ENCODE measurements at places on chromosomes 5 and 9. TPM values are rescaled to one million over a fixed set of nuclear protein-coding genes. Genes with fewer than 3 reads are reported as not detected.
A peak's percentile ranks its signal among the peaks of the same experiment; 100 is the strongest.

- DNase-seq: no peak
Observed at GRCh38 chr9:134383148-134383547, 56.9 kb downstream of the RXRA start.

DNA sequence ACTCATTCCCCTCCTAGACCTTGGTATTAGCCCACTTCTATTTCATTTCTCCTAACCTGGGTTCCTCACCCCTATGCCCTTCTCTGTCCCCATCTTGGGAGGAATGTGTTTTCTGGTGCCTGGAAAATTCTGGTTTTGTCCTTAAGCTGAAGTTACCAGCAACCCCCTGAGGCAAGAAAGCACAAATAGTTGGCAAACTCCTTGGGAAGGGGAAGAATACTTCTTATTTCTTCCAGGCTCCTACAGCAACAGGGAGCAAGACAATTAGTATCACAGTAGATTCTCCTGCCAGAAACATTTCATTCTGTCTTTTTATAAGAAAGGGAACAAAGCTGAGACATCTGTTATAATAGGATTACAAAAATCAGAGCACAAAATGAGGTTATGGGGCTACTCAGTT lies 142.5 kb downstream of the SNCAIP start:
- no peak for DNase-seq

FSTL4 gene
- total RNA-seq: 0.22 TPM

SLC34A3 gene
- not detected for total RNA-seq

COL23A1 gene
- 11.7 TPM for total RNA-seq

GRCh38 chr9:34992376-34992951 lies 2.9 kb downstream of the DNAJB5 start:
- no peak for DNase-seq

DNA sequence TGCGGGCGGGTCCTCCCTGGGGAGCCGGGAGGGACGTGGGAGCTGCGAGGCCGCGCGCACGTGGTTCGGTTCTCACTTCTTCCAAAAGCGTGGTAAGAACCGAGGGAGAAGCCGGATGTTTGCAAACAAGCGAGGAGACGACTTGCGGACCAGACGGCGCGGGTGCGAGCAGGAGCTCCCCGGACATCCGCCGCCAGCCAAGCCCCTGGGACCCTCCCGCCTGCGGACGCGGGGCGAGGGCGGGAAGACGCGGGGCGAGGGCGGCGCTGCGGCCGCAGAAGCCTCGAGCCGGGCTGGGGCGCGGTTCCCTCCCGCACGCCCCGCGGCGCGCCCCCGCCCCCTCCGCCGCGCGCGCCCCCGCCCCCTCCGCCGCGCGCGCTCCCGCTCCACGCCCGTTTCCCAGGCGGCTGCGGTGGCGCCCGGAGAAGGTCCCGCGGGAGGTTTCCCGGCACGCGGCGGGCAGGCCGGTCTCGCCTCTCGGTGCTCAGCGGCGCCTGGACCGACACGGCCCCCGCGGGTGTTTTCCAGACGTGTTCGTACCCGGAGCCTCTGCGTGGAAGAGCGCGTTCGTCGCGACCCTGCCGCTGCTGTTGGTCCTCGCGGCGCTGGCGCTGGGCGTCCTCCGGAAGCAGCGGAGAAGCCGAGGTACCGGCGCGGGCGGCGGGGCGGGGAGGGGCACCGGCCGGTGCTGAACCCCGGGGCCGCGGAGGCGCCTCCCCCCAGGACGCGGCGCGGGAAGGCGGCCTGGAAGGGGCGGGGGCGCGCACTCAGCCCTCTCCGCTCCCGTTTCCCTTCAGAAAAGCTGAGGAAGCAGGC lies 12.8 kb downstream of the BTNL9 start:
- DNase-seq: no peak

GRCh38 chr9:114097613-114098020 lies 1.5 kb downstream of the KIF12 start:
- DNase-seq: no peak

- DNase-seq: no peak
Observed at GRCh38 chr5:31471916-31472315, 60.0 kb downstream of the DROSHA start.

SPAAR gene
- 9.6 TPM for total RNA-seq

- DNase-seq: no peak
Observed at GRCh38 chr5:64773533-64773932, 4.8 kb downstream of the CWC27 start.

DNA sequence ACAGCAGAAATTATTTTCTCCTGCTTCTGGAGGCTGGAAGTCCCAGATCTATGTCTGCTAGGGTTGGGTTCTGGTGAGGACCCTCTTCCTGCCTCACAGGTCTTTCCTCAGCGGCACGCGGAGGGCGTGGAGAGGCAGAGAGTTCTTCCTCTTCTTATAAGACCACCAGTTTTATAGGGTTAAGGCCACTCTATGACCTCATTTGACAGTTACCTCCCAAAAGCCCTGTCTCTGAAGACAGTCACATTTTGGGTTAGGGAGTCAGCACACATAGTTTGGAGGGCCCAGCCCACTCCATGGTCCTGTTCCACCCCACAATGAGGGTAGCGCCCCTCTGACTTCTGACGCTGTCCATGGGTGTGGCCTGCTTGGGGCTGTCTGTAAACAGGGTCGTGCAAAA lies 46.7 kb downstream of the TRIP13 start:
- DNase-seq: no peak

GRCh38 chr5:113038714-113039113 lies 62.1 kb downstream of the DCP2 start:
- DNase-seq: no peak

DNA sequence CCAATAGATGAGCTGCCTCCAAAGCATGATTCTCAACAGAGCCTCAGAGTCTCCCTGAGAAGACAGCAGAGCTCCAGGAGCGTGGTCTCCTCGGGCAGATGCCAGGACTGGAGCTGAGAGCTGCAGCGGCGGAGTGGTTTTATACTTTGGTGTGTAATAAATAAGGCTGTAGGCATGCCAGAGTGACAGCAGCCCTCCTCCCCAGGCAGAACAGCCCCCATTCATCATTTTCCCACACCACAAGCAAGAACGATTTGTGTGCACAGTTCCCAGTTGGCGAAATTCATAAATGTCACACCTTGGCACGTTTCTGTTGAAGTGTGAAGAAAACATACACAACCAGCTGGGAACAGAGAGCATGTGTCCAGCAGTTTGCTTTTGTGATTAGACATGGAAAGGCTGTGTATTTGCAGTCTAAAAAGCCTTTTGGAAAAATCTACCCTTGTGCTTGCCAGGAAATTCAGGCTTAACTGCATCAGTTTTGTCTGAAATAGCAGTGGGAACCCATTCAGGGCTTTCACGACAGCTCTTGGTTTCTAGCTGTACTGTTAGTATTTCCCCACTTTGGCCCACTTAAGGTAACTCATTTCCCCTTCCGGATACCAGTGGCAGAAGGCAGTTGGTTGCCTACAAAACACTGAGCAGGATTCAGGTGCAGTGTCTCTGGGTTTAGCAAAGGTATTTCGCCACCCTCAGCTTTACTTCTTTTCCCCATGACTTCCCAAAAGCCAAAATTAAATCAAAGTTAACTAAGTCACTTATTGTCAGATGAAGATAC lies at the start of gene C1QTNF3:
TSS of gene C1QTNF3 (minus strand) at position 115 of the 778 bp plus-strand sequence. CDS start at position 27, 88 bp downstream.
- no peak for DNase-seq

GRCh38 chr9:18480662-18481093 lies 6.7 kb downstream of the ADAMTSL1 start:
- DNase-seq: no peak

- no peak for DNase-seq
Observed at GRCh38 chr9:90301277-90301653, 341.4 kb downstream of the DIRAS2 start.

- DNase-seq: no peak
Observed at GRCh38 chr5:123665822-123666371, 153.9 kb downstream of the CSNK1G3 start.

DNA sequence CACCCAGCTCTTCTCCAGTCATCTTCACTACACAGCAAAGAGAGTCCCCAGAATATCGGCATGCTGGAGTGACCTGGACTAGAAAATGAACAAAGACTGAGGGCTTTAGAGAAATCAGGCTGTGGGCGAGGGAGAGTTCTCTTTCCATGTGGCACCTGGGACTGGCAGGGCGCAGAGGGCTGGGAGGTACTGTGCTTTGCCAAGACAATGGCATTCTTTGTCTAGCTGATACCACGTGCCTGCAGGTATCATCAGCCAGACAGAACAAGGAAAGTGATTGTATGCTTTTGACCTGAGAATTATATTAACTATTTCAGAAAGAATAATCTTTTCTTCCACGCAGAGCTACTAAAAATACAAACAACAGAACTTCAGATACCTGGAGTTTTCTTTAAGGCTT lies 30.5 kb downstream of the DDX31 start:
- no peak for DNase-seq

- no peak for DNase-seq
Observed at GRCh38 chr9:69582544-69583297, 89.5 kb downstream of the APBA1 start.

DNA sequence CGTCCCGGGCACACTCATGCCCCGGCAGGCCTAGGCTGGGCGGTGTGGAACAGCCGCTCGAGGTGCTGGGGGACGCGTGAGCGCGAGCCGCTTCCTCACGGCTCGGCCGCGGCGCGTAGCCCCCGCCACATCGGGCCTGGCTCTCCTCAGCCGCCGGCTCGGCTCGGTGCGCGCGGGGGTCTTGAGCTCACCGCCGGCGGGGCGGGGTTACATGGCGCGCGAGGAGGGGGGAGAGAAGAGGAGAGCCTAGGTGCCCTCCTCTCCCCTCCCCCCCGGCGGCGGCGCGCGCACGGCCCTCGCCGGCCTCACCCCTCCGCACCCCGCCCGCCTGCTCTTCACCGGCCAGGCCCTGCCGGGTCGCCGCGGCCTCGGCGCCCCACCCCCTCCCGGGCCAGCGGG lies 7.7 kb downstream of the RANBP6 start:
- peak; percentile 60 for DNase-seq

GRCh38 chr9:137130176-137130755 lies 8.7 kb upstream of the GRIN1 start:
- no peak for DNase-seq

GRCh38 chr9:136089697-136090045 lies 5.4 kb downstream of the NACC2 start:
- DNase-seq: no peak

DNA sequence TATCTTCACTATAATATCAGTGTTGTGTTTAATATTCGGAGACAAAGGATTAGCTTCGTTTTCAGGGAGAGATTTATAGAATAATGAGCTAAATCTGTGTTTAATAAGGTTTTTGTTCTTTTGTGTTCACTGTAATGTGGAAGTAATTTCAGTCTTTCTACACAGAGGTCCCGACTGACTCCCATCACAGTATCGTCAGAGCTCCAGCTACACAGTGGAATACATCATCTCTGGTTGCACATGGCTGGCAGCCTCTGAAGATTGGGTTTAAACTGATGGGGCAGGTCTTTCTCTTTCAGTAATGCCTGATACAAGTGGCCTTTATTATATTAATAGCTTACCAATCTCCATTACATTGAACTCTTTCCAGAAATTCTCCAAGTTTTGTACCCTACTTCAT lies 736.7 kb upstream of the RIOK2 start:
- no peak for DNase-seq

- no peak for DNase-seq
Observed at GRCh38 chr5:33556330-33557328, 115.9 kb downstream of the TARS1 start.

GRCh38 chr5:10173716-10174115 lies 76.0 kb downstream of the ATPSCKMT start:
- DNase-seq: no peak

MLANA gene
- total RNA-seq: not detected

GRCh38 chr5:41735213-41735612 lies 135.0 kb downstream of the OXCT1 start:
- no peak for DNase-seq

GRCh38 chr9:16278326-16278999 lies 592.0 kb downstream of the BNC2 start:
- DNase-seq: no peak

DNA sequence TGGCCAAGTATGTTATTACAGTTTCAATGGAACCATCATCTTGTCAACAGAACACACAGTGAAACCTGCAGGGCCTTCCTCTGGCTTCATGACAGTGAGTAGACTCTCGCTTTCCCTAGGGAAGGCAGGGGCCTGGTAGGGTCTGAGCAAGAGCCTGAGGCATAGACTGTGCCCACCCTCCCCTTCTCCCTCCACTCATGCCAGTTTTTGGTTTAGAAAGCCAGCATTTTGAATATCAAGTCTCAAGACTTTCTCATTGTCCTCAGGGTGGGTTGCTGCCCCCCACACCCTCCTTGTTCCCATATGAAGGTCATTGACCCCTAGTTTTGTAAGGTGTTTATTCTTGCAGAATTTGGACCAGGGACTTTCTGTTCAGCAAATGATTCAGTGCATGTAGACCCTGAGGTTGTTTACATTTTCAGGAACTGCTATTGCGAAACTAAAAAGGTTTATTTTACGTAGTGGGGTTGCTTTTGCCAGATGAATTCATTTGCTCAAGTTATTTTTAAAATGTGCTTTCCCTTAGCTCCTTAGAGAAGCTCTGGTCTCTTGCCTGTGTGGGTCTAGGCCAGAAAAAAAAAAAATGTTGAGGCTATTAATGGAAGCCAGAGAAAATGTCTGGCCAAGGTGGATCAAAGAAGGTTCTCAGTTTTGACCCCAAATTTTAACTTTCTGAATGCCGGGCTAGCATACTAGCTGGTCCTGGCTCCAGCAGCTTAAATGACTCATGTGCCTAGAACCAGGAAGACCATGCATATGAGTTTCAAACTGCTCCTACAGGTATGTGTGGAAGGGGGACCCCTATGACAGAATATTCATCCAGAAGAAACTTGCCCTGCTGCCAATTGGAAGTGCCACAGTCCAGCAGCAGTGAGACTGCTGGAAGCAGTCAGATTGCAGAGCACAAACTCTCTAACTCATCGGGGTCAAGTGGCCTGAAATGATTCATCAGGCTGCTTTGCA lies 10.1 kb upstream of the MOB3B start:
- no peak for DNase-seq
